ENCODE measurements at places on chromosomes 3 and 15.

DNA sequence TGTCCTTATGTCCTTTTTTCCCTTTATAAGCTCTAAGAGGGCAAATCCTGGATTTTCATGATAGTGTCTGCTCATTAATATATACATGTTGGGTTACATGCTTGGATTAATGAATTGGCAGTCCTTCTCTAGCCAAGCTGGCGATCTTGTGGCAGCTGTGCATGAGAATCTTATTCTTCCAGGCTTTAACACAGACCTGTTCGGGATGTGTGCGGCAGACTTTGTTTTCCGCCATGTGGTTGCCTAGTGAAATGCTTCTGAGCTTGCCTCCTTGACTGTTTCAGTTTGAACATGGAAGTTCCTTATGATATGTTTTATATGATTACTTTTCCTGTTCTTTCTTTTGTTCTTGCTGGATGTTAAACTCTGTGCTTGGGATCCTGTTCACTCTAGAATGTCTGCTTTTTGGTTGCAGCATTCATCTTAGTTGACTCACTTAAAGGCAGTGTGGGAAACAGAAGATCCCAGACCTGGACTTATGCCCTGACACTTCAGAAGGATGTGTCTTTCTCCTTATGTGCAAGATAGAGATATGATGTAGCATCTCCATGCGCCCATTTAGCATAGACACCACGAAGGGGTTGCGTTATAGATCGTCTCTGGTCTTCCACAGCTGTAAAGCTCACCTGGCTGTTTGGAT, 7.2 kb downstream of the CHCHD6 start:
- no peak for DNase-seq

- DNase-seq = no peak
Measured at GRCh38 chr15:49906966-49907365, 212.1 kb downstream of the ATP8B4 start.

- DNase-seq = no peak
Measured at GRCh38 chr3:172707030-172707429, 3.8 kb downstream of the NCEH1 start.

- peak; percentile 41 for DNase-seq
Measured at GRCh38 chr3:36813305-36813704, 49.0 kb upstream of the DCLK3 start.

- DNase-seq = no peak
Measured at GRCh38 chr3:47314056-47314764, 31.5 kb downstream of the KLHL18 start.

GRCh38 chr15:63456258-63456657, 48.1 kb upstream of the USP3 start:
- no peak for DNase-seq

GRCh38 chr3:183430325-183430957, 2.0 kb upstream of the MCF2L2 start:
- DNase-seq = no peak

DNA sequence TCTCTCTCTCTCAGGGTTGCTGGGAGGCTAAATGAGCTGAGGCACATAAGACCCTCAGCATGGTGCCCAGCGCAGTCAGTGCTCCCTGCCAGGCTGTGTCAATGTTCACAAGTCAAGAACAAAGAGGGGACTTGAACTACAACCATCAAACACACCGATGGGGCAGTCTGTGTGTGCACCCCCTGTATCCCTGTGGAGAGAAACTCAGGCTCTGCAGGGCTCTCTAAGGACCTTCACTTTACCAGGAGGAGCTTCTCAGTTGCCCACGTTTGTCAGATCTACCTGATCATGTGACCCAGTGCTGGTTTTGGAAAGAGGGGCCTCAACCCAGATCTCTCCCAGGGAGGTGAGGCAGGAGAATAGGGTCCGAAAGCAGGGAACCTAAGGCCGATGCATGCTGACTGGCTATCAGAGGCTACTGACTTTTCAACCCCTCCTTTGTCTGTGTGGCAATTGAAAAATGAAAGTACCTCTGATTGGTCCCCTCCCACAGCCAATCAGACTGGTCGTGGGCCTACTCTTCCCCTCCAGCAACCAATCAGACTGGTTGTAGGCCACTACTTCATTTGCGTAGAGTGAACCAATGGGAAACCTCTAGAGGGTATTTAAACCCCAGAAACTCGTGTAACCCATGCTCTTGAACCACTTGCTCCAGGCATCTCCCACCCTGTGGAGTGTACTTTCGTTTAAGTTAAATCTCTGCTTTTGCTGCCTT, 34.0 kb downstream of the RHCG start:
- no peak for DNase-seq

- no peak for DNase-seq
Measured at GRCh38 chr15:96385195-96385594, 54.7 kb downstream of the NR2F2 start.

DNA sequence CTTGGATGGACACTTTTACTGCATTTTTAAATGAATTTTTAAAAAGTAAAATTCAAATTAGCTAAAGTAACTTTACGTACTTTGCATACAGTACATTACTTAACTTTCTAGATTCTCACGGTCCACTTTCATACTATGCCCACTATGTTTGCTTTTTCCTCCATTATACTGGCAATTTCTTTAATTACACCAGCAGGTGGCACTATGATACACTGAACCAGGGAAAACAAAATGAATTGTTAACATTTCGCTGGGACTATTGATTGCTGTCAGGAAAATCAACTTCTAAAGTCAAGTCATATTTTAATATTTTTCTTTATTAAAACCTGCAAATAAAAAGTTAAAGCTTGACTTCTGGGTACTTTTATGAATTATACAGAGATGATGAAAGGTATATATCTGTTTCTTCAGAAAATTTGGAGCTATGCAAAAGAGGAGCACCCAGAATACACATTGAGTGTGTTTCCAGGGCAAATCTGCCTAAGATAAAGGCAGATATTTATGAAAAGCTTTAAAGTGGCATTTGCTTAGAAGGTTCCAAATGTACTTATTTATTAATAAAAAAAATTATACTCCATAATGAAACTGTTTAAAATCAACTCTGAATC, 21.8 kb upstream of the POU1F1 start:
- peak; percentile 30 for DNase-seq

GRCh38 chr3:20041197-20041780, 1.0 kb downstream of the KAT2B start:
- no peak for DNase-seq

DNA sequence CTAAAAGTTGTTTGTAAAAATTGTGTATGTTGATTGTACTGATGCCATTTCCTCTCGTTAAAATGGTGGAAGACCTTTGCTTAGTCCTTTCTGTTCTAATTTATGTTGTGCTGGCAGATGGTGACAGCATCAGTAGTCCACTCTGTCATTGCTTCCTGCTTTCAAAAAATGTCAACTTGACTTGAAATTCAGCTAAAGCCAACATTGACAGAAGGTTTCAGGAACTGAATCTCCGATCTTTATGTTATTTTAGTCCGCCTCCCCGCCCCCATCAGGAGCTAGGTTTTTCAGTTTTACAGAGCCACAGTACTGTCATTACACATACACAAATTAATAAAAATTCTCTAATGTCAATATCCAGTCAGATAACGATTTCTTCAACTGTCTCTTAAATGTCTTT, 1.5 kb downstream of the CEP63 start:
- no peak for DNase-seq

GRCh38 chr3:180875124-180875698, 37.3 kb upstream of the FXR1 start:
- DNase-seq = no peak

DNA sequence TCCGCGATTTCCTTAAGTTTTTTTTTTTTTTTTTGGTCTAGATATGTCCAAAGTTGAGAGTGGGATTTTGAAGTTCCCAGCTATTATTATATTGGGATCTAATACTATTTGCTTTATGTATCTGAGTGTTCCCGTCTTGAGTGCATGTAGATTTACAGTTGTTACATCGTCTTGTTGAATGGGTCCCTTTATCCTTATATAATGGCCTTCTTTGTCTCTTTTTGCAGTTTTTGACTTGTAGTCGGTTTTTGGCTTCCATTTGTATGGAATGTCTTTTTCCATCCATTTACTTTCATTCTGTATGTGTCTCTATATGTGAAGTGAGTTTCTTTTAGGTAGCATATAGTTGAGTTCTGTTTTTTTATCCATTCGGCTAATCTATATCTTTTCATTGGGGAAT, 35.6 kb downstream of the CRYBG3 start:
- no peak for DNase-seq

DNA sequence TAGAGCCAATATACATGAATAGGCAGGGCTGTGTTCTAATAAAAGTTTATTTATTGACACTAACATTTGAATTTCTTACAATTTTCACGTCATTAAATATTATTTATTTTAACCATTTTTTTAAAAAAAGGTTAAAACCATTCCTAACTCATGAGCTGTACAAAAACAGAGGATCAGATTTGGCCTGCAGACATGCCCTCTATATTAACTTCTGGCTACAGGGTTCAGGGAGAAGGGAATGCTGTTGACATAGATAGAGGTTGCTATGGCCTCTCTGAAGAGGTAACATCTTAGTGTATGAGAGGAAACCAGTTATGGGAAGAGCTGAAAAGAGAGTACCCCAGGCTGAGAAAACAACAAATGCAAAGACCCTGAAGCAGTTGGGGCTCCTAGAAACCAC, 19.1 kb upstream of the RAP2B start:
- DNase-seq = no peak

DNA sequence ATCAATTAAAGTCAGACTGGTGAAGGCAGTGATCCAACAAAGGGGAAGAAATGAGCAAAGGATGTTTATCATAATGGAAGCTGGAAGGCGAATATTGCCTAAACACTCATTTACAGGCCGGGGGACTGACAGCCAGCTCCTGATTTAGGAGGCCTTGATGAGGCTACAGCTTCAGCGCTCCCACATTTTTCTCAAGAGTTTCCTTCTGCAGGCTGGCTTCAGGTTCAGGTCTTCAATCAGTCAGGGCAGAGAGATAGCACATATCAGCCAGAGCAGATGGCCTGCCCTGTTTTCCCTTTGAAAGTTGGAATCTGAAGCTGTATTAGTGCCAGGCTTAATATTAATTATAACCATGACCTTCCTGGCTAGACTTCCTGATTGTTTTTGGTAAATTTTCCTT, 218.9 kb downstream of the SV2B start:
- DNase-seq = no peak

DNA sequence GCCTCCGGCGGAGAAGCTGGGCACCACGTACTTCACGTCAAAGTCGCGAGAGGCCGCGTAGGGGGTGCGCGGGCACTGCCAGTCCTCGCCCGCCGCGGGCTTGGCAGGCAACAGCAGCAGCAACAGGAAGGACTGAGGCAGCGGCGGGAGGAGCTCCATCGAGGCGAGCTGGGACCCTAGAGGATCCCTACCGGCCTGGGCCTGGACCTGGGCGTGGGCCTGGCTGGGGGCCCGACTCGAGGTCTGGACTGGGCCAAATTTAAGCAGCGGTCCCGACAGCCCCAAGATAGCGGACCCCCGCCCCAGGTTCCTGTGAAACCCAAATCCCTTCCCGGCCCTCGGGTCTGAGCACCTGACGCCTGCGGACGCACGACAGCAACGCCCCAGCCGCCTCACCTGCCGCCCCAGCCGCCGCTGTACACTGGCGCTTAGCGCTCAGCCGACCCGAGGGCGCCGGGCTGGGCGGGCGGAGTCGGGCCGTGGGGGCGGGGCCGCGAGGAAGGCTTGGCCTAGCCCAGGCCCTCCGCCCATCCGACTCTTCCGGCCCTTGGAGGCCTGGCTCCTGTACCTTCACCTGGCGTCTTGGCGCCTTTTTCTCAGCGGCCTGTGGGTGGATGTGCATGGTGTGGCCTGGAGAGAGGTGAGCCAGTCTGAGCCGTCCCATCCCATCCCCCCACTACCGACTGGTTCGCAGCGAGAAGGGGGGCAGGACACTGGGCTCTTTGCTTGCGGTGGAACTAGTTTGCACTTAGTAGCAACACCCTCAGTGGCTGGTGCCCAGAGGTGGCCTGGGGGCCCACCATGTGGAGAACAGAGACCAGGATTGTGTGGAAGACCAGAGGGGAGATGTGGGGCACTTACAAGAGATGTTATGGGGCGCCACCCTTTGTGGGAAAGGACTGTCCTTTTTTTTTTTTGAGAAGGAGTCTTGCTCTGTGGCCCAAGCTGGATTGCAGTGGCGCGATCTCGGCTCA, at the start of gene MST1R:
Gene MST1R, minus strand, starts transcription at position 423 of the 974 bp plus-strand sequence. Its CDS starts 264 bp downstream, at position 159.
- DNase-seq = peak; percentile 85

- no peak for DNase-seq
Measured at GRCh38 chr3:106514431-106514830, 645.6 kb upstream of the CBLB start.

GRCh38 chr3:197541756-197542539, 13.8 kb downstream of the BDH1 start:
- peak; percentile 28 for DNase-seq

DNA sequence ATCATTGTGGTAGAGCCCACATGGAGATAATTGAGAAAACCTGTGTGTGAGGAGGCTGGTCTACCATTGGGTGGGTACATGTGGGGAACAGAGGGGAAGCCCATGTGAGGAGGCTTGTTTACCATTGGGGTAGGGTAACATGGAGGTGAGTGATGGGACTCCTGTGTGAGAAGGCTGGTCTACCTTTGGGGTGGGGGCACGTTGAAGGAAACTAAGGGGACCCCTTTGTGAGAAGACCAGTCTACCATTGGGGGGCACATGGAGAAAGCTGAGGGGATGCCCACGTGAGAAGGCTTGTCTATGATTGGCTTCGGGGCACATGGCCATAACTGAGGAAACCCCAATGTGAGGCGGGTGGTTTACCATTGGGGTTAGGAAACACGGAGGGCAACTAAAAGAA, 158.5 kb downstream of the FBLN2 start:
- DNase-seq = no peak

DNA sequence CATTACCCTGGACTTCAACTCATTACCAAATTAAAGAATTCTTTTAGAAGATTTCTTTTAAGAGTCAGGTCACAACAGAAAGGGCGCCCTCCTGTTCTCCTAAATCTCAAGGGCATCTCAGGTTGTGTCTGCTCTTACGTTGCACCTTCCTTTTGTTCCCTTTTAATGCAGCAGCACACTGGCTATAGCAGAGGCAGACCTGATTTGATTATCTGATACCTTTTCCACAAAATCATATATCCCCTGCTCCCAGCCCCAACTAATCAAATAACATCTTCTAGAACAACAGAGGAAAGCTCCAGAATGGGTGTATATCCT, 40.1 kb downstream of the TIGIT start:
- no peak for DNase-seq

GRCh38 chr3:105364128-105364527, 2.6 kb upstream of the ALCAM start:
- peak; percentile 26 for DNase-seq

- DNase-seq = no peak
Measured at GRCh38 chr3:65265511-65265910, 577.7 kb upstream of the ADAMTS9 start.

- no peak for DNase-seq
Measured at GRCh38 chr3:128402319-128402718, 64.4 kb downstream of the DNAJB8 start.

GRCh38 chr3:115494826-115495225, 128.5 kb upstream of the GAP43 start:
- no peak for DNase-seq

DNA sequence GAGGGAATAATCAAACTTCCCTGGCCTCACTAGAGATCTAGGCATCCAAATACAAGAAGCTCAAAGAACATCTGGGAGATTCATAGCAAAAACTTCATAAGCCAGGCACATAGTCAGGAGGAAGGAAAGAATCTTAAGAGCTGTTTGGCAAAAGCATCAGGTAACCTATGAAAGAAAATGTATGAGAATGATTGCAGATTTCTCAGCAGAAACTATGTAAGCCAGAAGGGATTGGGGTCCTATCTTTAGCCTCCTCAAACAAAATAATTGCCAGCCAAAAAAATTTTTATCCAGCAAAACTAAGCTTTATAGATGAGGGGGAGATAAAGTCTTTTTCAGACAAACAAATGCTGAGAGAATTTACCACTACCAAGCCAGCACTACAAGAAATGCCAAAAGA, 1036.3 kb downstream of the TBL1XR1 start:
- no peak for DNase-seq
